ENCODE measurements at places on chromosomes 4 and X. TPM values are rescaled to one million over a fixed set of nuclear protein-coding genes. Genes with fewer than 3 reads are reported as not detected.

GRCh38 chrX:16487620-16488385 lies 162.2 kb upstream of the S100G start:
- DNase-seq = no peak

- DNase-seq = no peak
These were observed 170.1 kb downstream of the WDFY3 start for GRCh38 chr4:84796394-84796793.

GRCh38 chr4:78207951-78208350 lies 150.8 kb downstream of the FRAS1 start:
- no peak for DNase-seq

GRCh38 chr4:187617113-187617512 lies 378.5 kb upstream of the ZFP42 start:
- DNase-seq = no peak

- DNase-seq = no peak
These were observed 24.2 kb downstream of the PCDH7 start for GRCh38 chr4:30744386-30744785.

- no peak for DNase-seq
These were observed 95.4 kb downstream of the NFKB1 start for GRCh38 chr4:102596532-102596931.

GRCh38 chr4:161003418-161004057 lies 1160.3 kb downstream of the FSTL5 start:
- no peak for DNase-seq

DNA sequence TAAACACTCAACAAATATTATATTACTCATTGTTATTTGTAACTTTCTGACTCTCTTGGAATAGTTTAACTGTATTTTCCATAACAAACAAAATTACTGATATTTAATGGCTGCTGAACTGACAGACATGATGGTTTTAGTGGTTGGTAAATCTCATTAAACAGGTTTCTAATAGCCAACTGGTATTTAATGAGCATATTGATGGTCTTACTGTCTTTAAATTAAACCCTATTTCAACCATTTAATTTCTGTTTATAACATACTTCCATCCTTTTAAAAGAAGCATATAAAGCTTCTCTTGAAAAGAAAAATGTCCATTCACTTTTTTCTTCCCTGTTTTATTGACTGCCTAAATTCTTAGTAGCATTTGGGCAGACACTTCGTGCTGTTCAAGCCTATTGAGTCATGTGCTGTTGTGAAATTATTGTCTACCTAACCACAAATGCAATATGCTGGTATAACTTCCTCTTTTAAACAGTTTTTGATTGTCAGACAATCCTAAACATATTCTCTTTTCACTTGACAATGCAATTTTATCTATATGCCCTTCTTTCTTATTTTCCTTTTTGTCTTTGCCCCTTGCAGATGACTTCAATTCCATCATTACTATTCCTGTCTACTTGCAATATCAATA lies 163.9 kb upstream of the SLC7A11 start:
- no peak for DNase-seq

GRCh38 chr4:105352826-105353225 lies 121.0 kb downstream of the PPA2 start:
- DNase-seq = no peak

- no peak for DNase-seq
These were observed 192.0 kb downstream of the NWD2 start for GRCh38 chr4:37436546-37436945.

GRCh38 chr4:108693819-108694218 lies 43.4 kb downstream of the OSTC start:
- no peak for DNase-seq

DNA sequence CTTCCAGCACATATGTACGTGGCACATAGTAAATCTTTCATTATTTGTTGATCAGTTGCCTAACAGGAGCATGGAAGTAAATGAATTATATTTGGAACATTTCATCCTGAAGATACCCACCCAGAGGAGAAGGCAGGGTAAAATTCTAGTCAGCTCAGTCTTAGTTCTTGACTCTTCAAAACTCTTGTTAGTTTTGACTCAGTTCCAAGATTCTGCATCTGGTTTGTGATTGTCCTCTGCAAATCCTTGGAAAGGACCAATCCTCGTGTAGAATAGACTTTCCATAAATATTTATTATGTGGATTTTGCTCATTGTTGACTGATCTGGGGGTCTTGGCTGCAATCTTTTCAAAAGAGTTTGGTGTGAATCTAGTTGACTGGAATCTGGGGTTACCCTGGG lies 257.5 kb upstream of the FAT1 start:
- DNase-seq = no peak

GRCh38 chr4:8616831-8617230 lies 24.3 kb downstream of the CPZ start:
- DNase-seq = no peak

GRCh38 chr4:16083241-16084191 lies at the start of gene PROM1:
Gene PROM1, minus strand, starts transcription at chr4:16084023. Its CDS starts 8,117 bp downstream, at chr4:16075906.
- DNase-seq = peak; percentile 19

PROM1 gene
- total RNA-seq = not detected

FAM156B gene
- 14.2 TPM for total RNA-seq

P2RY8 gene
- 30.2 TPM for total RNA-seq

GAGE12E gene
- not detected for total RNA-seq

RGN gene
- total RNA-seq = not detected

COL4A6 gene
- total RNA-seq = not detected
